Fibroblast of skin of scalp (primary cell): ENCODE measurements at places on chromosomes 7 and 10.

GRCh38 chr10:77296534-77297392 lies 340.8 kb downstream of the KCNMA1 start:
- DNase-seq, result no peak

- DNase-seq, result no peak
Measured at GRCh38 chr7:1355568-1356340, 103.5 kb downstream of the MICALL2 start.

DNA sequence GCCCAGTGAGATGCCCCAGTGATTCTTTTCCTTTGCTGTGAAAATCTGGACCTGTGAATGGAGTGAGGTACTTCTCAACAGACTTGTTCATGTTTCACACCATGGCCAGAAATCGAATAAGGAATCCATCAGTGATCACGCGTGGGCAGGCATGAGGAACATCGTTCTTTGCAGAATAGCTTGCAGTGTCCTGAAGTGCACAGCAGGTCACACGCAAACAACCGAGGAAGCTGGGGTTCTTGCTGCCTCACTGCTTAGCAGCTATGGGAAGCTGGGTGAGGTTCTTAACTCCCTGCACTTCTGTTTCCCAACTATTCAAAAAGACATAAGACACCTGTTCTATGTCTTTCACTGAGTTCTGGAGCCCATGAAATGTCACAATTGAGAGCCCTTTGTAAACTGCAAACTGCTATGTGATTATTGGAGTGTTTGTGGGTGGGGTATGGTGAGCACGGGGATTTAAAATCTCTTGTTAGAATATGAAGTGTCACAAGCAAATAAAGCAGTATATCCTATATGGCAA lies 253.4 kb downstream of the KIAA1217 start:
- no peak for DNase-seq

DNA sequence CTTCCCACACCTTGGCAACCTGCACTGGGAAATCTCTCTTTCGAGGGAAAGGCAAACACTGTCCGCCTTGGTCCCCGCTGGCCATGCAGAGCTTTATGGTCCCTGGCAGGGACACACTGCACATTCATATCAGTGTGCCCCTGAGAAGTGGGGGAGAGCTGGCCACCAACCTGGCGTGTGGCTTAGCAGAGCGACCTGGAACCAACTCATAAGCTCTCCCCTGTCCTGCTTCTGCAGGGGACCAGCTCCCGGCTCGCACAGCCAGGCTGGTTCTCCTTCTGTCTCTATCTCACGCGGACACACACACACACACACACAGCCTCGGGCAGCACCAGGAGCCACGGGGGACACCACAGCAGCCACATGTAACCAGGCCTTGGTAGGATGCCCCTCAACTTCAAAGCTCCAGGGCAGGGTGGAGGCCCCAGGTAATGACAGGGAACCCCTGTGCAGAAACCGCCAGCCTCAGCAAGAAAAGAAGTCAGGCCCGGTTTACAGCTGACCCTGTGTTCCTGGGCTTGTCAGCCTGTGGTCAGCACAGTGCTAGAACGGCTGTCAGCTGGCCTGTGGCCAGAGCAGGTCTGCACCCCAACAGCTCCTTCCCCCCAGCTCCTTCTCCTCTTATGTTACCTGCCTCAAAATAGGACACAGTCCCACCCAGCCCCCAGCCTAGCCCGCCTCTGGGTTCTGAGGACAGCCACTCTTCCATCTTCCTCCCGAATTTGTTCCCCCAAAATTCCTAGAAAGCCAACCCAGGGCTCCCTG lies 69.3 kb downstream of the OAT start:
- DNase-seq, result no peak

DNA sequence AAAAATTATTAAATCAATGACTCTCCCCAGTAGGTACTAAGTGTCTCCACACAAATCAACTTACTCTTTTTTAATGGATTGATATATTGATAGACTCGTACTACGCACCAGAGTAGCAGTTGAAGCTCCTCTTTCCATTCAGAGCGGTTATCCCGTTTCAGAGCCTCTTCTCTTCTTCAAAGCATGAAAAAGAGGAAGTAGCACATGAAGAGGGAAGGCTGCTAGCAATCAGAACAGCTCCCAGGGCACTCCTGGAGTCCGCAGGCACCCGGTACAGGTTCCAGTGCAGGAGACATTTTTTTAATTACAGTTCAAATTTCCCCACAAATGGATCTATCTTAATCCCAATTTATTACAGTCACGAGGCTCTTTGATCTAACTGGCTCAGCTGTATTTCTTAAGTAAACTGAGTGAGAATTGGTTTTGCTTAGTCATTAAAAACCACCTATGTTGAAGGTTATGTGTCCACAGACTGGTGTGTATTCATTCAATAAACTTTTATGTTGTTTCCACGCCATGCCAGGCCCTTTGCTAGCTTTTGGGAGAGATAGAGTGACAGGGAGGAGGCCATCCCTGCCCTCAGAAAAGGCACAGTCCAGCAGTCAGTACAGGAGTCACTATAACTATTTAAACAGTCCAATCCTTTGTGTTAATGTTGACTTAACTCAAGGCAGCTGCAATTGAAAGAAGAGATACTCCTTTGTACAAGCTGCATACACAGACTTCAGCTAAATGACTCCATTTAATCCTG lies 32.1 kb upstream of the CALN1 start:
- no peak for DNase-seq

DNA sequence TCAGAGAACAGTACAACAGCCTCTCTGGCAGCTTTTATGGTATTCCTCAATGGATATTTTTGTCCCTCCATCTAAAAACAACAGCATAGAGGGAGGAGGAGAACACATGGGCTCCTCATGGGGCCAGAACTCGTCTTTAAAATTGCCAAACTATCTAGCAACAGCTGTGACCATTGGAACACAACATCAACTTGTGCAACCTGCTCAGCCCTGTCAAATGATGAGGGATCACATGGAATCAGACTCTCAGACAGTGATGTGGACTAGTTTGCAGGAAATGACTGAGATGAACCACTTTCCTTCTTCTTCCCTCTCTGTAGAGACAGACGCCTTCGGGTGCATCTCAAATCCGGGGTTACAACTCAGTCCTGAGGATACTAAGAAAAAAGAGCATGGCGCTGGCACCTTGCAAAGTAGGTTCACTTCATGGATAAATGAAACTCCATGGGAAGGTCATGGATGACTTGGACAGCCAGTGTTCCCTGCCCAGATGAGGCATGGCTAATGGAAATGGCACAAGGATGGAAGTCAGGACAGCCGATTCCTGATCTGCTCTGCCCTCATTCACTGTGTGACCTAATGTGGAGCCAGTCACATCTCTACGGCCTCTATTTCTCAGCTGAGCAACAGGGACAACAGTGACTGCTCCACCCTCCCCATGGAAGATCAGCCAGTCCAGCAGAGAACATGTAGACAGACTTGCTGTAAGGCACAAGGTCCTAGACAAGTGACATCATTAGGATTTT lies 24.6 kb upstream of the DGKI start:
- no peak for DNase-seq

DNA sequence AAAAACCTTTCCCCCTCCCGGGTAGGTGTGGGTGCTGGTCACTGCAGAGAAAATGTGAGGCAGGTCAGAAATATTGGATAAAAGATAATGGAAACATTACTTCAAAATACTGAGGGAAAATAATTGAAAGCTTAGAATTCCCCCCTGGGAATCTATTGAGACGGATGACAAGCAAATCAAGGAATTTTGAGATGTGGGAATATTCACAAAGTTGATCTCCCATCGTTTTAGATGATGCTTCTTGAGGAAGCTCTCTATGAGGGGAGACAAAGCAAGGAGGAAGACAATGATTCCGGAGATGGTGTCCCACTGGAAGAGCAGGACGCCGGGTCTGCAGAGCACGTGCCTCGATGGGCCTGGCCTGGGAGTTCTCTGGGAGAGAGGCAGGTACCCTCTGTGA lies 211.0 kb downstream of the WDR37 start:
- DNase-seq, result no peak

DNA sequence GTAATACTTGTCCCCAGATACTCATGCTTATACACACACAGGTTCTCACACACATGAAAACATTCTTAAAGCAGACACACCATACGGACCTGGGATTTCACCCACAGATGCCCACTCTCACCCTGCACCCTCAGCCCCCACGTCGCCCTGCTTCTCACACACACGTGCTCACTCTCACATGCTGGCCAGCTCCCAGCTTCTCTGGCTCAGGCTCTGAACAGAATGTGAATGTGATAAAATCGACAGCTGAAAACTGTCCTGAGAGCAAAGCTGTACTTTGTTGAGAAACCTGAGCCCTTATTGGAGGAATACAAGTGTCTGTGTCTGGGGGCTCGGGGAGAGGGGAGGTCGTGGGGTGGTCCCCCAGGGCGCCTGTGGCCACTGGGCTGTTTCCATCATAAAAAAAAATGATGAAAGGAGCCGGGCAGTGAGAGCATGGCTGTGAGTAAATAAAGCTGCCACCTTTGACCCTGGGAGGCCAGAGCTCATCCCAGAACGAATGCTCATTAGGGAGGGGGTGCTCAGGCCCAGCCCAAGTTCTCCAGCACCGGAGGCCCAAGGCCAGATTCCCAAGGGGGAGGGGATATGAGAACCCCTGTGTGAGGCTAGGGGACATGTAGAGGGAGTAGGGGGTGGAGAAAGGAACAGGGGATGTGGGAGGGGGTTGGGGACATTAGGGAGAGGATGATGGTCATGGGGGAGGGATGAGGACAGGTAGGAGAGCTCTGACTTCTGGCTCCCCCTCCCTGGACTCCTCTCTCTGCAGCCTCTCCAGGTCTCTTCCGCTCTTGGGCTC lies 18.1 kb upstream of the TLX1 start:
- no peak for DNase-seq

GRCh38 chr7:107185716-107186115 lies 16.9 kb downstream of the HBP1 start:
- no peak for DNase-seq

DNA sequence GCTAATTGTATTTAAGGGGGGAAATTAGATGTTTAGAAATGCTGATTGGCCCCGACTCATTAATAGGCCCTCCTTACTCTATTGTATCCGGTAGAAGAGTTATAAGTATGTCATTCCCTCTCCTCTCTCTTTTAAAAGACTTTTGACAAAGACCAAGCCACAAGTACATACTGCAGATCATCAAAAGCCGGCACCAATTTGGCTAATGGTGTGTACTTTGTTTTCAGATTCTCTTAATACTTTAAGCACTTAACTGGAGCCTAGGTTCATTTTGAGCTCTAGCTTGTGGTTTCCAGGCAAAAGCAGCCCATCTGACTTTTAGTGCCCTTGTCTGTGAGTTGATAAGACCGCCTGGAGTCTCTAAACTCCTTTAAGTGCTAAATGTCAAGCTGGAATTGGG lies 210.0 kb upstream of the LYZL1 start:
- DNase-seq, result no peak

GRCh38 chr10:70228491-70228890 lies 4.7 kb downstream of the PPA1 start:
- DNase-seq, result no peak

DNA sequence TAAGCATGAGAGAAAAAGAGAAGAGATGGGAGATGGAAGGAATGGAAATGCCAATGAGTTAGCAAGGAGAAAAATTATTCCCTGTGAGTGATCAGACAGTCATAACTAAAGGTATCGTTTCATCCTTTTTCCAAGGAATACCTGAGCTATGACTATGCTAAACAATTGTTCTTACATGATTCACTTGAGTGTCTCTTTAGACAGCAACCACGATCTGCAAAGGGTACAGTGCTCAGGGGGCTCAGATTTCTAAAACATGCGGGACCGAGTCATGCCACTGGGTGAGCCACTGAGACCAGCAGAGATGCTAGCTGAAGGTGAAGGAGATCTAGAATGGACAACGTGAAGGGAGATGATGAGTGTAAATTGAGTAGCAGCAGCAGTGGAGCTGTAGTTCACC lies 78.0 kb upstream of the CTTNBP2 start:
- no peak for DNase-seq
